Karpas-422 (cell line): ENCODE measurements at places on chromosomes 3 and 15. TPM values are rescaled to one million over a fixed set of nuclear protein-coding genes. Genes with fewer than 3 reads are reported as not detected.

The P2RY1 gene
- total RNA-seq = not detected in 2 replicates

The NUP210 gene
- total RNA-seq = 87.7 and 117 TPM in 2 replicates

The PCCB gene
- total RNA-seq = 59.2 and 77.8 TPM in 2 replicates

The ERICH6 gene
- 0.22 TPM in 1 of 2 replicates, not detected in the other for total RNA-seq

The P2RY13 gene
- total RNA-seq = 0.40 and 0.97 TPM in 2 replicates

GRCh38 chr3:61597906-61598305, 36.5 kb downstream of the PTPRG start:
- no peaks in the 10 kb centered on the region for H3K4me1 ChIP-seq
- no peak for DNase-seq
- H3K27ac ChIP-seq = no peak overlapping the region
- H3K27me3 ChIP-seq = no peaks in the 10 kb centered on the region

DNA sequence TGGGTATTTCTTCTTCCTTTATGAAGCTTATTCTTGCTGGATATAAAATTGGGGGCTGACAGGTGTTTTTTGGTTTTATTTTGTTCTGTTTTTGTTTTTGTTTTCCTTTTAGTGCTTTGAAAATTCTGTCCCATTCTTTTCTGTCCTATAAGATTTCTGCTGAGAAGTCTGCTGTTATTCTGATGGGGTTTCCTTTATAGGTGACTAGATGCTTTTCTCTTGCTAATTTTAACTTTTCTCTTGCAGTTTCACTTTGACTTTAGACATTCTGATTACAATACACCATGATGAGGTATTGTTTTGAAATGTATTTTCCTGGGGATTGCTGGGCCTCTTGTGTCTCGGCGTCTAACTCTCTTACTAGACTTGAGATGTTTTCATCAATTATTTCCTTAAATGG, 22.8 kb downstream of the TTC14 start:
- DNase-seq = no peak
- peaks cover 15% of the 10 kb centered on the region for H3K36me3 ChIP-seq
- H3K27me3 ChIP-seq = no peaks in the 10 kb centered on the region

- DNase-seq = peak; percentile 52
- peak overlapping the region; percentile 40 for H3K27ac ChIP-seq
- H3K27me3 ChIP-seq = no peaks in the 10 kb centered on the region
- peaks cover 43% of the 10 kb centered on the region for H3K4me1 ChIP-seq
- H3K36me3 ChIP-seq = peaks cover 7% of the 10 kb centered on the region; the same call in 1 of the 2 replicates
These were observed 51.0 kb downstream of the NKIRAS1 start for GRCh38 chr3:23865595-23866396.

GRCh38 chr15:52677593-52678467, 1.4 kb downstream of the ATOSA start:
- H3K27me3 ChIP-seq = no peaks in the 10 kb centered on the region
- peak; percentile 89 for DNase-seq
- peaks cover 33% of the 10 kb centered on the region for H3K36me3 ChIP-seq

DNA sequence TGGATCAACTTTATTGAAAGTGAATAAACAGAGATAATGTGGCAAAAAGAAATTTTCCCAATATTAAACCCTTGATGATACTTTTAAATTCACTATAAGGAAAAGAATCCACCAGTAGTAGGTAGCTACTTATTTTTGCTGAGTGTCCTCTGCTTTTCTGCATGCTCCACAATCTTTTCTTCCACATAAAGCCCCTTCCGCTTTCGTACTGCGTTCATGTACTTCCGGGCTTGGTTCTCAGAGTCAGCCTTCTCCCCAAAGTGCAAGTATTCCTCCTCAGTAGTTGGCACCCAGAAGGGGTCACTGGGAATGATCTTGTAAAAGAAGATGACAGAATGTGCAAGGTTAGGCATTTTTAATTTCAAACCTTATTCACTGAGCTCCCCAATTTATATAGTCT, 84.4 kb upstream of the MEX3B start:
- no peaks in the 10 kb centered on the region for H3K36me3 ChIP-seq
- DNase-seq = no peak
- H3K27me3 ChIP-seq = no peaks in the 10 kb centered on the region
- no peak overlapping the region for H3K4me3 ChIP-seq

GRCh38 chr15:32682569-32682968, 35.2 kb upstream of the GREM1 start:
- no peaks in the 10 kb centered on the region for H3K27me3 ChIP-seq
- no peak for DNase-seq
- no peak overlapping the region for H3K4me3 ChIP-seq
- no peak overlapping the region for H3K27ac ChIP-seq
- H3K36me3 ChIP-seq = no peaks in the 10 kb centered on the region

DNA sequence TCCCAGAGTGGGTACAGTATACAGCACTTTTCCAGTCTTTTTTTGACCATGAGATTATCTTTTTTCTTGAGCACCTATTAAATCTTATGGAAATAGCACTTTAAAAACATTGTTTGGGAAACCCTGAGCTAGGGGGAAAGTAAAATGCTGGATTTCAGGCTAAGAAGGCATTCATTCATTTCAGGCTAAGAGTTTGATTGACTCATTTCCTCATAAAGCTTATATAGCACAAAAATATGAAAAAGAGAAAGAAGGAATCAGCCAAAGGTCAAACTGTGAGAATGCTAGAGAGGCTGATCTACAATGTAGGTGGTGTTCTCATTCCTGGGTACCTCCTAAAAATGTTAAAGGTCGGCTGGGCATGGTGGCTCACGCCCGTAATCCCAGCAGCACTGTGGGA, 10.5 kb downstream of the TTC23 start:
- H3K27me3 ChIP-seq = no peaks in the 10 kb centered on the region
- H3K4me1 ChIP-seq = peaks cover 7% of the 10 kb centered on the region
- no peak overlapping the region for H3K27ac ChIP-seq
- DNase-seq = no peak
- H3K4me3 ChIP-seq = no peak overlapping the region
- no peaks in the 10 kb centered on the region for H3K36me3 ChIP-seq

- no peak for DNase-seq
- no peak overlapping the region for H3K27ac ChIP-seq
- H3K4me3 ChIP-seq = no peak overlapping the region
- H3K36me3 ChIP-seq = no peaks in the 10 kb centered on the region
- no peaks in the 10 kb centered on the region for H3K4me1 ChIP-seq
- no peaks in the 10 kb centered on the region for H3K27me3 ChIP-seq
These were observed 12.4 kb upstream of the TM4SF4 start for GRCh38 chr3:149462051-149462450.

DNA sequence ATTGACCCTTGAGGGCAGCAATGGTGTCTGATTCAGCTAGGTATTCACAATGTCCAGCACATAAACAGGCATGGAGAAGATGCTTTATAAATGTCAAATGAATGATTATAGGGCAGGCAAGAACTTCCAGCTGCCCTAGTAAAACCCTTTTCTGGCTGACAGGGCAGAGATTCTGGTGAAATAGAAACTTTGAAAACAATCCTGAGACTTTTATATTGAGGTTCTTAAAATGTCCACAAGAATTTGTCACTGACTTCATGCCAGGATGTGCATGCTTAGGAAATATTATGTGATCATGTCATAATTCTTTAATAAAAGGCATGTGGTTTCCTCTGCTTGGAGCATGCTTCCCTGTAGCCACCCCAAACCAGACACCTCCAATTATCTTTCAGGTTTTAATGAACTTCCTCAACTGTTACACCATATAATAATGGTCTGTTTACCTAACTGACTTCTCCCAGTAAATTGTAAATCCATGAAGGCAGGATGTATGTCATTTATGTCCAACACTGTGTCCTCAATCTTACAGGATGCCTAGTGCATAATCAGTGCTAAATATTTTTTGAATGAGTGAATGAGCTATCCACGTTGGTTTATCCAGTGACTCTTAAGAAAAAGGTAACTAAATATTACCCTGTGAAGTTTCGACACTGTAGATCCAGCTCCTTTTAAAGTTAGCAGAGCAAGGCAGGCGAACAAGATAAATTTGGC, 43.4 kb upstream of the CLRN1 start:
- H3K27ac ChIP-seq = no peak overlapping the region
- no peaks in the 10 kb centered on the region for H3K4me1 ChIP-seq
